Esophagus squamous epithelium (tissue), 5 donors: ENCODE measurements at places on chromosomes 6 and 20.

DNA sequence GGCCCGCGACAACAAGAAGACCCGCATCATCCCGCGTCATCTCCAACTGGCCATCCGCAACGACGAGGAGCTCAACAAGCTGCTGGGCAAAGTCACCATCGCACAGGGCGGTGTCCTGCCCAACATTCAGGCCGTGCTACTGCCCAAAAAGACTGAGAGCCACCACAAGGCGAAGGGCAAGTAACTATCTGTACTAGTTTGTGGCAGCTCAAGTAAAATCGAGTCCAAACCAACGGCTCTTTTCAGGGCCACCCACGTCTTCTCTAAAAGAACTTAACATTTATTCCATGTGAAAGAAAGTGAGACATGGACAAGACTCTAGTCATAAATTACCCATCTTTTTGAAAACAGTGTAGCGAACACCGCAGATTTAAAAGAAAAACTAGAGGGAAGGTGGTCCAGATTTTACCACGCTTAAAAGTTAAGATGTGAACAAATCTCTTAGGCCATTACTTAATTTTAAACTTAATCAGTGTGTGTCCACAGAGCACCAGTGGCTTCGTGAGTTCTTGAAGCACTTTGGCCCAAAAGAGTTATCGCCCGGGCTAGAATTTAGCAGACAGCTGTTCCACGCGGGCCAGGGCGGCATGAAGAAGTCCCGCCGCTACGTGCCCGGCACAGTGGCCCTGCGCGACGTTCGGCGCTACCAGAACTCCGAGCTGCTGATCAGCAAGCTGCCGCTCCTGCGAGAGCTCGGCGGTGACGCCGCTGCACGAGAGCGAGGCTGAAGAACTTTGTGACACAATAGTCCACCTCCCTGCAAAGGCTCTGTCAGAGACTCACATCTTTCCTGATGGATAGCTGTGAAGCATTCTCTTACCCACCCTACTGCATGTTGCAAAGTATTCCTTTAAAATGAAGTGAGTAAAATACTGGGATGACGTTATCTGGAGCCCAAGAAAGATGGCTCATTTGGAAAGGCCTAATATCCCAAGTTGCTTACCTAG is 113.9 kb upstream of the PRSS16 start:
- DNase-seq: peak; percentile 37

GRCh38 chr6:159321267-159321666 is 152.1 kb downstream of the FNDC1 start:
- no peak for DNase-seq

GRCh38 chr6:35449287-35449881 is 2.8 kb upstream of the FANCE start:
- no peak for DNase-seq

GRCh38 chr6:168496139-168496996 is 55.4 kb downstream of the SMOC2 start:
- no peak for DNase-seq

- DNase-seq: no peak
These were observed 125.0 kb upstream of the MLIP start for GRCh38 chr6:53986165-53986720.

- no peak for DNase-seq
These were observed 131.0 kb upstream of the DTNBP1 start for GRCh38 chr6:15793826-15794225.

DNA sequence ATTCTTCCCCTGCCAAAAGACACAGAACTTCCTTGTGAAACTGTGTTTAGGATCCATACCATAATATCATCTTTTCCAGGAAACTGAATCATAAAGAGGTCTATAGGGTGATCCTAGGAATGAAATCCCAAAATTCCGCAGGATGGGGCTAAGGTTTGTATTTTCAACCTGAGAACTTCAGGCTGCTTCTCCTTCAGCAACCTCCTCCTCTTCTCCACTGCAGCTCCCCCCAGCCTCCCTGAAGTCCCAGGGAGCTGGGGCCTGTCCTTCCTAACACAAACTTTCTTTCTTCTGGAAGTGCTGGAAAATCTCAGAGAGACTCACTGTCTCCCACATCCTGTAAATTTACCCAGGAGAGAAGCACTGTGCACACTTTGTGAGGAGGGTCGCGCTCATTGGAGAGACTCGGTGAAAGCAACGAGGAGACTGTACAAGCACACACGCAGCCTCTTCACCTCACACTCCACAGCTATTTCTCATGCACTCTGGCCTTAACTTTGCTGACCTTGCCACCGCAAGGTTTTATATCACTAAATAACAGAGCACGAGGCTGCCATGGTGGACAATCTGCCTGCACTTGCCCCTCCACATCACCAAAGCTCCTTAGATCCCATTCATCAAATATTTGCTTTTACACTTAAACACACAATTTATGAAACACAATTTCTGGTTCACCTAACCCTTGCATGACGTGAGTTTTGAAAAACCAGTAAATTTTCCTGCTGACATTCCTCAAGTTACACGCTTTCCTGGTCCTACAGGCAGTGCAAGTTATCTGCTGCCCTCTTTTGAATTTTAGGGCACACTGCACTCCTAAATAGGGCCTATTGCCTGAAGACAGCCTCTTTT is 14.3 kb downstream of the ID4 start:
- no peak for DNase-seq

- no peak for DNase-seq
These were observed 1172.2 kb upstream of the GJE1 start for GRCh38 chr6:140960566-140960965.

GRCh38 chr6:23728707-23729106 is 397.3 kb upstream of the NRSN1 start:
- DNase-seq: no peak

- DNase-seq: no peak
These were observed 169.0 kb upstream of the MCHR2 start for GRCh38 chr6:100163035-100163434.

- no peak for DNase-seq
These were observed 174.0 kb downstream of the MRPL14 start for GRCh38 chr6:43953256-43953655.

DNA sequence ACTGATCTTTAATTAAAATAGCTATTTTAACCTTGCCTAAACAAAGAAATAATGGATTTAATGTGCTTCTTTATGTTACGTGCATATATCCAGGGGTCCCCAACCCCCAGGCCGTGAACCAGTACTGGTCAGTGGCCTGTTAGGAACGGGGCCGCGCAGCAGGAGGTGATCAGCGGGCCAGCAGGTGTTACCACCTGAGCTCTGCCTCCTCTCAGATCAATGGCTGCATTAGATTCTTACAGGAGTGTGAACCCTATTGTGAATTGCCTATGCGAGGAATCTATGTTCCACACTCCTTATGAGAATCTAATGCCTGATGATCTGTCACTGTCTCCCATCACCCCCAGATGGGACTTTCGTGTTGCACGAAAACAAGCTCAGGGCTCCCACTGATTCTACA is 8.8 kb downstream of the CYP24A1 start:
- no peak for DNase-seq

DNA sequence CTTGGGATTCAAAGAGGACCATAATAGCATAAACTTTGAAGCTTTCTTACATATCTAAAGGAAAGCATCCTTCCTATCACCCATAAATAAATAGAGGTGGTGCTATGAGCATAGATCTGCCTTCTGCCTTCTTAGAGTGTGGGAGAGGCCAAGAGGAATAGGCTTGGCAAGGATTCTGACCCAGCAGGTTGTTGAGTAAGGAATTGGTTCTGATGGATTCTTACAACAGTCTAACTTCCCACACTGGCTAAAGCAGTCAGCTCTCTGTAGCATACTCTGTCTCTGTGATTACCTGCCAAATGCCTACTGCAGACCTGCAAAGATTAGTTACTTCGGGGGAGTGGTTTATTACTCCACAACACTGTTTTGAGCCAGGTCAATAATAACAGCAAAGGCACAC is 198.0 kb upstream of the RAB32 start:
- no peak for DNase-seq

GRCh38 chr6:89372506-89372901 is 20.0 kb upstream of the UBE2J1 start:
- no peak for DNase-seq

DNA sequence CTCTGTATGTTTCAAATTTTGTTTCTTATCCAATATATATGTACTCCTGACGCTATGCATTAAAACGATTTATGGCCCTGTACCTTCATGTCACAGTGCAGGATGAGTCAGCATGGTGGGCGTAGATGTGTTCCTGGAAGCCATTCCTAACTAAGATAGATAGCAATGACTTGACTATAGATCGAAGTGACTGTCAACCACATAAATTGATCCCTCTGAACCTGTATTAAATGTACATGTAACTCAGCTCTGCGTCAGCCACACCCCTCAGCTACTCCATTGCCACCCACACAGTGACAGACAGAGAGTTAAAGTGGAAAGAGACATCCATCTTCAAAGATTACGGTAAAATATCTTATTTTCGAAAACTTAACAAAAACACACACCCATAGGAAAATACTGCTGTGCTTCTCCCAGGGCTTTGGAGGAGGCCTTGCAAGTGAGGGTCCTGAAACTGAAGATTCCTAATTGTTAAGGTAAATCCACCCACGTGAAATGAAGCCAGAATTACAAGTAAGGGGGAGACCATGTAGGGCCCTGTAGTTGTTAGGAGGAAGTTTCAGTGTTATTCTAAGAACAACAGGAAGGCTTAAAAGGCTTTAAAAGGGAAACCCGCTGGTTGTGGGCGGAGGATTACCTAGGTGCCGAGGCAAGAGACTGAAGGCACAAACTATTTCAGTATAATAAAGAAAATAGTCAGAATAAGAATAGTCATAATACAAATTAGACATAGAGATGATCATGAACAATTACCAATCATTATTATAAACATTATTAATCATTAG is 10.3 kb upstream of the RAD21L1 start:
- no peak for DNase-seq

GRCh38 chr20:1526896-1527295 is 30.6 kb downstream of the SIRPD start:
- DNase-seq: no peak

GRCh38 chr6:111711984-111712752 is 106.5 kb upstream of the TRAF3IP2 start:
- DNase-seq: no peak

DNA sequence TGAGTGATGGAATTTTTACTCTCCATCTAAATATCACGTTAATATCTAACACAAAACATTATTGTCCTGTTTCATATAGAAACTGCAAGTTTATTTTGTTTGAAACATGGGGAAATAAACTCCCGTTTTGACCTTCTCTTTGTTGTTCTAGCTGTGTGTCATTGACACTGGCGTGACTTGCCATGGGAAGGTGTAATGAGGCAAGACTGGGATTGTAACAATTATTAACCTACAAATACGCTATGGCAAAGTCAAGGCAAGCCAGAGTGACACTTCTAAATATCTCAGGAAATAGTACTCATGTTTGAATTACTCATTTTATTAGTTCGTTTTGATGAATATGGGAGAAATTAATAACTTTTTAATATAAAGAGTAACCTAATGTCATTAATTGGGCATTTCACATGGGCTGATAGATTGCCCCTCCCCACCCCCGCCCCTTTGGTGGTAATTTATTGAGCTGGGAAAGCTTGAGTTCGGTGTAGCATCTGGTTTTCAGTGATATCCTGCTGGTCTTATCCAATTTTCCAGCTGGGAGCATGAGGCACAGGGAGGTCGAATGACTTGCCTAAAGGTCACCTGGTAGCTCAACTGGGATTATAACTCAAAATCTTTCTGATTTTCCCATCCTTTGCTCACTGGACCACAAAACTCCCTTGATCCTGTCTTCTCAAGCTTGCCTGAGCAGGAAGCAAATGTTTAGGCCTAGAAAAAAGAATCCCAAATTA is 380.6 kb upstream of the JAG1 start:
- DNase-seq: no peak

GRCh38 chr6:26271668-26272024 is 93.4 kb upstream of the BTN3A2 start:
- DNase-seq: no peak

DNA sequence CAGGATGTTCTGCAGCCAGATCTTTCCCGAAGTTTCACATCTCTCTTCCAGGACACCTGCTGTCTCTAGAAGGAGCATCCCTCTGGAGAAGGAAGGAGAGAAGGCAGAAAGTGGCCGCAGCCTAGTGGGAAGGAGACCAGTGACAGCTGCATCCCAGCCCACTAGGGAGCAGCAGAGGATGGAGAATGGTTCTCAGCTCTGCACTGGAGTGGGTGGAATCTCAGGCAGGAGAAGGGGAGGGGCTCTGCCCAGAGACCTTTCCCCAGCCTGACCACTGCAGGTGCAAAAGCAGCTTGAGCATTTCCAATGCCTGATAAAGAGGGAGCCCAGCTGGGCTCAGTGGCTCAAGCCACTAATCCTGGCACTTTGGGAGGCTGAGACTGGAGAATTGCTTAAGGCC is 32.3 kb downstream of the NCR2 start:
- no peak for DNase-seq

DNA sequence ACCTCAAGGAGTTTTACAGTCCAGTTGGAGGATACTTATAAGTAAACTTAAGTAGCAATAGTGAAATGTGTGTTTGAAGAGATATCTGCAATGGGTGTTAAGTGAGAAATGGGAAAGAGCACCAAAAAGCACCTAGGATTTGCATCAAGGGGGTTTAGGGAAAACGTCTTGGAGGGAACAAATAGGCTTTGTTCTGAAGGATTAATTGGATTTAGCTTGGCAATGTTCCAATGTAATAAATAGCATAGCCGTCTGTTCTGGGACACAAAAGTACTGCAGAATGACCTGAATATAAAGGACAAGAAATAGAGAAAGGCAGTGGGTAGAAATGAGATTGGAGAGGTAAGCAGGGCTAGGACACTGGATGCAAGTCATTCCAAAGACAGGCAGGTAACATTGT is 2.8 kb upstream of the MYO6 start:
- DNase-seq: no peak

DNA sequence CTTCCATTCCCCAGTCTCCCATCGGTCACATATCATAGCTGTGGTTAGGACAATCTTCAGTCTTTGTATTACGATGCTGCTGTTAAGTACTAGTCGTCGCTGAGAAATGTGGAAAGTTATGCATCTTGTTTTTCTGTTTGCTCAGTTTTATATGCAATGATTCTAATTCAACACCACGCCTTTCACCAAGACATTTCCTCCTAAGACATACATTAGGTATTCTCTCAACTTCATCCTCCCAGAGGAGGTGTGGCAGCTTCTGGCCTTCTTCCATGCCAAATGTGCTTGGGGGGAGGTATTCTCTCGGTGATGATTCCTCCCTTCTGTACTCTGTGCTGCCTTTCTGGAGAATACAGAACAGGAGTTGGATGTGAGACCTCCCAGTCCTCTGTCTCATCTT is 66.1 kb downstream of the B4GALT5 start:
- no peak for DNase-seq

- no peak for DNase-seq
These were observed 5.9 kb downstream of the PYGB start for GRCh38 chr20:25253606-25254275.

GRCh38 chr6:56869346-56869745 is 85.6 kb upstream of the BEND6 start:
- no peak for DNase-seq

DNA sequence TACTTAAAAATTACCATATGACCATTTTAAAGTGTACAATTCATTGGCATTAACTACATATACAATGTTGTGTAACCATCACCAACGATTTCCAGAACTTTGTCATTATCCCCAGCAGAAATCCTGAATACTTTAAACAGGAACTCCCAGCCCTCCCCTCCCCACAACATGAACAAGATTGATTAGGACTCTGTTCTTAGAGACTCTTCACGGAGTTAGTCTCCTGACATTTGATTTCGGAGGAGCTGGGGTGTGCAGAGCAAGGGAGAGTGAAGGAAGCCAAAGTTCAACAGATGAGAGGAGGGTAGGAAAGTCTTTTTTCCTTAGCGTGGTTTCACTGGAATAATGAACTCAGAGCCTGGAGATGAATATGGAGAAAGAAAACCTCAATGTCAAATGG is 17.2 kb upstream of the QKI start:
- no peak for DNase-seq

- no peak for DNase-seq
These were observed 11.3 kb downstream of the MOCS3 start for GRCh38 chr20:50969912-50970311.
